T-cell (primary cell): ENCODE measurements at places on chromosomes 5 and 9.

DNA sequence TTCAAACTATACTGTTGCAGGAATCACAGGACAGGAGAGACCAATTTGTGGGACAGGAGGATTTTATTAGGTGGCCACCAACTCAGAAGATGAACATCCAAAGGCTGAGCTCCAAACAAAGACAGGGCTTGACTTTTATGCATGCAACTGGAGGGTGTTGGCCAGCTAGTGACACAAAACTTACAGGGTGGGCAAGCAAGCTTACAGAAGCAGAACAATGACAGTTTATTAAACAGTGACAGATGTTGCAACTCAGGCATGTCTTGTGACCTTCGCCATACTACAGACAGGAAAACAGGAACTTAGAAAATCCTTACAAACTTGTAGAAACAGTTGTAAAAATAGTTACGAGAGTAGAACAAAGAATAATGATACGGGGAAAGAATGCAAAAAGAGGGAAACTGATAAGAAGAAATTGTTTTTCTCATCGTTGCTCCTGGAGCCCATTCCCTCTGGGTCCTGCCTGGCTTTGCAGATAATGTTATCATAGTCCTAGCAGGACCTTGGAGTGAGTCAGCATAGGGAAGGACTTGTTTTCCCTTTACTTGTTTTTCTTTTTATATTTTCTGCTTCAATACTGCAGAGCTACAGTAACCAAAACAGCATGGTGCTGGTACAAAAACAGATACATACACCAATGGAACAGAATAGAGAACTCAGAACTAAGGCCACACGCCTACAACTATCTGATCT lies 2083.0 kb upstream of the ACO1 start:
- DNase-seq: no peak

DNA sequence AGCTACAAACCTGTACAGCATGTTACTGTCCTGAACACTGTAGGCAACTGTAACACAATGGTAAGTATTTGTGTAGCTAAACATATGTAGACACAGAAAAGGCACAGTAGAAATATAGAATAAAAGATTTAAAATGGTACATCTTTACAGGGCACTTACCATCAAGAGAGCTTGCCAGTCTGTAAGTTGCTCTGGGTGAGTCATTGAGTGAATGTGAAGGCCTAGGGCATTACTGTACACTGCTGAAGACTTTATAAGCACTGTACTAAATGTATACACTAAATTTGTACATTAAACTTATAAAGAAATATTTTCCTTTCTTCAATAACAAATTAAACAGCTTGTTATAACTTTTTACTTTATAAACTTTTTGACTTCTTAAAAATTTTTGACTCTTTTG lies 20.5 kb downstream of the ADRB2 start:
- no peak for DNase-seq

DNA sequence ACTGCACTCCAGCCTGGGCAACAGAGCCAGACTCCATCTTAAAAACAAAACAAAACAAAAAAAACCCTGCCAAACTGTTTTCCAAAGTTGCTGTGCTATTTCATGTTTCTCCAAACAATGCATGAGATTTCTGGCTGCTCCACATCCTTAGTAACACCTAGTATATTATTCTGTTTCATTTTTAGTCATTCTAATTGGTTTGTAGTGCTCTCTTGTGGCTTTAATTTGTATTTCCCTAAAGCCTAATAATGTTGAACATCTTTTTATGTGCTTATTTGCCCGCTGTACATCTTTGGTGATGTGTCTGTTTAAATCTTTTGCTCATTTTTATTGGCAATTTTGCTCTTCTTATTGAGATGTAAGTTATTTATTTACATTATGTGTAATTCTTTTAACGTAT lies 18.4 kb upstream of the TTC1 start:
- DNase-seq: no peak

- no peak for DNase-seq
Measured at GRCh38 chr9:130311408-130312140, 46.0 kb downstream of the HMCN2 start.

- no peak for DNase-seq
Measured at GRCh38 chr5:138645778-138646575, 70.8 kb upstream of the HSPA9 start.

- no peak for DNase-seq
Measured at GRCh38 chr5:97112230-97112629, 30.2 kb downstream of the LIX1 start.

- no peak for DNase-seq
Measured at GRCh38 chr5:96031811-96032261, 70.2 kb upstream of the ELL2 start.

- DNase-seq: no peak
Measured at GRCh38 chr5:45692481-45692880, 3.7 kb downstream of the HCN1 start.

DNA sequence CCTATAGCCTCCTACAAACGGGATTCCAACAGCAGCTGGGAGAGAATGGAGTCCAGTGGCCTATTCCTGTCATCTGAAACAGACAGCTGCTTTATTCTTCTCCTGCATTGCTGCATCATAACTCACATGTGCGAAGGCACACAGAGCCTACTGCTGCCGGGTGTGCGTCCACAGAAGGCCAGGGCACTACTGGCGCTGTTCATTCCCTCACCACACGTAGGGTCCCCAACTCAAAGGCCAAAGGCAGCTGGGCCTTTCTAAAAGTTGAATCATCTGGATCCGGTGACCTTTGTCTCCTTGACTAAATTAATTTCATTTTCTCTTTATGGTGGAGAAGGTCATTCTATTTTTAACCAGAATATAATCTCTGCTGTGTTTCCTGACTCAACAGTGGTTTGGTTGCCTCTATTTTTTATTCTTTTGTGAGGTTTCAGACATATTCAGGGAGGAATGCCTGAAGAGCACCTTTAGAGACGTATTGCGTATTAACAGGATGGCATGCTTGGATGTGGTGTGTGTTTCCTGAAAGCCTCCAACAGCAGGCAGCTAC lies 10.8 kb upstream of the SPATA24 start:
- no peak for DNase-seq

GRCh38 chr5:113125371-113125770 lies 148.8 kb downstream of the DCP2 start:
- no peak for DNase-seq

GRCh38 chr5:96114736-96115135 lies 153.1 kb upstream of the ELL2 start:
- DNase-seq: no peak

- DNase-seq: no peak
Measured at GRCh38 chr5:97406946-97407676, 224.1 kb upstream of the RIOK2 start.

DNA sequence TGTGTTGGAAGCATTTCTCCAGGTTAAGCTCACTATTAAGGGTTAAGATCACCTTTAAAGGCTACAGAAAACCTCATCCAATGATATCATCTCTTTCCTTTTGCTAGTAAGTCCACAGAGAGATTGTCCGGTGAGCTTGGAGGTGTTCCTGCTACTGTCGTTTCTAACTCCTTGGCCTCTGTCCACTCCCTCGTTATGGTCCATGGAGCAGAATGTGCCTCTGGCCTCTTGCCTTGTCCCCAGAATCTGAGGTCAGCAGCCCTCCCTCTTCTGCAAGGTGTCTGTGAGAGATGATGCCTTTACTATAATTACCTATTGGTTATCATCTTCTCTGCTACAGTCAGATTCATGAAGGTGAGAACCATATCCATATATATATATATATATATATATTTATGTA lies 15.0 kb downstream of the ORM2 start:
- no peak for DNase-seq

- DNase-seq: no peak
Measured at GRCh38 chr5:157558041-157558595, 17.5 kb downstream of the ADAM19 start.

DNA sequence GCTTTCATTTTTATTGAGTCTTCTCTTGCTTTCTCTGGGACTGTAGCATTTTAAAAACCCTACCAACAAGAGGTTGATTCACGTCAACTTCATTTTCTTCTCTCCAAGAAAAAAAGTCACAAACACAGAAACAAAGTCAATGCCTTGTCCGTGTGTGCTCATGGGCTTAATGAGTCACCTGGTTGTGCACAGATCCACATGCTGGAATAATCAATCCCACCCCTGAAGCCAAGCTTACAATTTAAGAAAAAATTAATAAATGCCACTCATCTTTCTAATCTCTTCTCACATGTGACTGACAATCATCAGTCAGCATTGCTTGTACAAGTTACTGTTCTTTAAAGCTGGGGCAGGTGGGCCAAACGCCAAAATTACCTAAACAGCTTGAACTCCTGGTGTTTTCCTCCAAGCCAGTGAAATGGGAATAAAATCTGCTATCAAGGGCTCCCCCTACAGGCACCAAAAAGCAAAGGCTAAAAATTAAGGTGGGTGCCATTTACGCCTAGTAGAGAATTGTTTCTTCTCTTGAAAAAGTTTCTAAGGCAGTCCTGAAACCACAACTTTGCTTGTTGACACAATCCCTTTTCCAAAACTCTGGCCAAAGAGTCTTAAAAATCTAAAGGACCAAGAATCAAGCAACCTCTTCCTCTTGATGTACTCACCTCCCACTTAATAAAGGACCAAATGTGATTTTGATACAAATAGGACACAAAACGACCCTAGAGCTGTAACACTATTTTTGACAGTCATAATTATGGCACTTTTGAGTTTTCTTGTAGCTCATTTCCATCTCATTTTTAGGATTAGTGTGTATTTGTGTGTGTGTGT lies 21.3 kb downstream of the TRMO start:
- peak; percentile 79 for DNase-seq

GRCh38 chr5:60639544-60639943 lies 60.4 kb downstream of the DEPDC1B start:
- DNase-seq: no peak

DNA sequence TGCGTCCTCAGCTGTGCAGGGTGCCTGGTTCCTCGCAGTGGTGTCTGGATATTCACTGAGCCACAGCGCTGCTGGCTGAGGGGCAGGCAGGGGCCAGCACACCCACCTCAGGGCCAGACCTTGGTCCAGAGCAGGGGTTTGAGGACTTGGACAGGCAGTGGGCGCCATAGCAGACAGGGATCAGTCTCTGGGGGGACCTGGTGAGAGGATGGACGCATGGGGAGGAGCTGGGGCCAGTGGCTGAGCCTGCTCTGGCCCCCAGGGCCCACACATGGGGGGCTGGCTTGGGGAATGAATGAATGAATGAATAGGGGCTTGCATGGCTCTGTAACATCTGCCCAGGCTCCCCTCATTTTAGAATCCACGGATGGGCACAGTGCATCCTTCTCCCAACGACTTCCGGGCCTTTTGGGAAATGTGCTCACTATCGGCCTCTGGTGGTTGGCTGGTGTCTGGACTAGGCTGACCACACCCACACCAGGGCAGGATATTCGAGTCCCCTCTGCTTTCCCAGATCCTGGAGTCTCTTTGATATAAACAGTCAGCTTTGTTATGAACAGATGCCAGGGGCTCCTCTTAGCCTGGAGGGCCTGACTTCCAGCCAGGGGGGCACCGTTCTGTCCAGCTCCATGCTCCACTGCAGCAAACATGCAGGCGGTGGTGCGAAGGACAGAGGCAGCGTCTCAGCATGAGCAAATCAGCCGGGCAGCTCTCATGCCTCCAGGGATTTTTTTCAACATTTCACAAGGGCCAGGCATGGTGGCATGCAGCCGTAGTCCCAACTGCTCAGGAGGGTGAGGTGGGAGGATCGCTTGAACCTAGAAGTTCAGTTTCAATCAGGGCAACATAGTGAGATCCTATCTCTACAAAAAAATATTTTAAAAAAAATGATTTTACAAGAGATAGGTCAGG lies 62.6 kb downstream of the NEK6 start:
- DNase-seq: peak; percentile 38

DNA sequence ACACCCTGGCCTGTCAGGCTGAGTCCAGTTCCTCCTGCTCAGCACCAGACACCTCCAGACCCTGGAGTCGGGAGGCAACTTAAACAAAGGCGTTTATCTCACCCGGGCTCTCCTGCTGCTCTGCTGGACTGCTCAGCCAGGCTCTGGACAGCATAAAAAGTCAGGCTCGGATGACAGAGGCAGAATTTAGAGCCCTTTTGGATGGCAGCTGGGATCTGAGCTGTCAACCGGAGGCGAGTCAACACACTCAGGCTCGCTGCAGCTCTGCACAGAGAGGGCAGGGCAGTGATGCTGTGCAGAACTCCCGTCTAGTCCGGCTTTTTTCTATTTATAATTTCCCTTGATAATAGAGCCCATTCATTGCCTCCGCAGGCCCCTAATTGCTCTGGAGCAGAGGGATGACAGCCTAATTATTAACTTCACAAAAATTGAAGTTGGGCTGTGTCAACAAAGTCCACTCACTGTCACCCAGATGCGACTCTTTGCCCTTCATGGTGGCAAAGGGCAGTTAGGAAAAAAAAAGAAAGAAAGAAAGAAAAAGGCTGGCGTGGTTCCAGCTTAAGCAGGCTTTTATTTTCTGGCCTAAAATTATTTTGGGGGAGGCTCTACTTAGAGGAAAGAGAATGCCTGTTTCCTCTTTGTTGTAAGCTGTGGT lies 37.6 kb downstream of the STC2 start:
- no peak for DNase-seq

DNA sequence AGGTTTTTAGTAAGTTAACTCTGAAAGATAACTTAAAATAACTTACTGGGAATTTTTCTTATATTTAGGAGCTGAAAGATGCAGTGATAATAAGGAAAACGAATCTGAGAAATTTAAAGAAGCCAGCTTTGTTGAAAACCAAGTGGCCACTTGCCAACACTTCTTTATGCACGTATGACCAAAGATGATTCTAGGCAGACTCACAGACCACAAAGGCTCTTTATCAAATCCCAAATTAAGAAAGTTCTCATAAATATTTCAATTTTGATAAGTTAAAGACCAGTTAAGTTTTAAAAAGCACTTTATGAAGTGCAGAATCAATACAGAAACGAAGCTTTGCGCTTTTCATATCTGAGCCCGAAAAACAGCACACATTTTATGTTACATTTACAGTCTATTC lies 1.5 kb downstream of the AFF4 start:
- no peak for DNase-seq

GRCh38 chr9:61666849-61667371 lies 477.1 kb downstream of the SPATA31A7 start:
- no peak for DNase-seq

- no peak for DNase-seq
Measured at GRCh38 chr9:114289106-114289505, 33.8 kb upstream of the ORM1 start.

GRCh38 chr5:6187501-6187900 lies 190.8 kb downstream of the MED10 start:
- no peak for DNase-seq

GRCh38 chr5:129921204-129921603 lies 16.9 kb downstream of the CHSY3 start:
- DNase-seq: no peak

DNA sequence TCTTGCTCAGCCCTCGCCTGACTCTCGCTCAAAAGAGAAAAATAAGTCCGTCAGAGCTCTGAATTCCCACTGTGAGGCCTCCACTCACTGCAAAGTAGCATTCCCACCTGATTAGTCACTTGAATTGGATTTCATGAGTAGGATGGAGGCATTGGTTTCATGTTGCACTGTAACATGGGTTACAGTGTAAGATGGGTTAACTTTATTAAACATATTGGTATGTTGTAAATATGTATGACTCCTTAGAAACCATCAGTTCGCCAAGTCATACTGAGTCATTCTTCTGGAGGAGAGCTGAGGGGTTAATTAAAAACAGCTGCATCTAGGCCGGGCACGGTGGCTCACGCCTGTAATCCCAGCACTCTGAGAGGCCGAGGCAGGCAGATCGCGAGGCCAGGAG lies 93.8 kb upstream of the BNC2 start:
- no peak for DNase-seq
